ENCODE measurements at places on chromosomes 11 and 22.
A peak's percentile ranks its signal among the peaks of the same experiment; 100 is the strongest.

DNA sequence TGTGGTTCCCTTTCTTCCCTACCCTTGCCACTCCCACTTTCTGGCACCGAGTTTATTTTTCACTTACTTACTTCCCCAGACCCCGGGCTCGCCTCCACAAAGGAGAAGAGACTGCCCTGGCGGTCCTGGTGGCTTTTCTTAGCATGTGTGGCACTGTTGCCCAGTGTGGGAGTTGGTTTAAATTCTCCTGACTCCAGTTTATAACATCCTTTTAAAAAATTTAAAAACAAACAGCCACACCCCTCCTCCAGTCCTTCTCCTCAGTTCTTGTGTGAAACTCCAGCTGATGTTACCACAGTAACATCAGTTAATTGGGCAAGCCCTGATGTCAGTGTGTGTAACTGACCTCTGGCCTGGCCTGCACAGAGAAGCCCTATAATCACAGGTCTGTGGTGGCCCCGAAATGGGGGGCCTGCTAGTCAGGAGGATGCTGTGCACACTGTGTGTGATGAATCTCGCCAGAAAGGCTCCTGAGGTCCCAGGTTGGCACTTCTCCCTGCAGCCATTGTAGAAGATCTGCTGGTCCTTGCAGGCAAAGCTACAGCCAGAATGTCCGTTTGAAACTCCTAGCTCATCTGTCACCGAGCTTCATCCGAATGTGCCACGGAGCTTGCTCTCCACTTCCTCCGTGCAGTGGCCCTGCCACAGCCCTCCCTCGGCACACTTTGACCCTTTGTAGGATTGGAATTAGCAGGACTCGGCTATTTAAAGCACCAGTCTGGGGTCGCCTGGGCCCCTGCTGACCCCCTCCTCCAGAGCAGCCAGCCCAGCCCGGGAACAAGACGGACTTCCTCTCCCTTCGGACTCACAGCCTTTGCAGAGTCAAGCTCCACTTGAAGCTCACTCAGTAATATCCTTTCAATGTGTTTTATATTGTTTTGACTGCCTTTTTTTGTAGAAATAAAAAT is 7.6 kb downstream of the YDJC start:
- no peak for DNase-seq

- no peak for DNase-seq
These were observed 276.6 kb upstream of the CADM1 start for GRCh38 chr11:115780646-115781362.

DNA sequence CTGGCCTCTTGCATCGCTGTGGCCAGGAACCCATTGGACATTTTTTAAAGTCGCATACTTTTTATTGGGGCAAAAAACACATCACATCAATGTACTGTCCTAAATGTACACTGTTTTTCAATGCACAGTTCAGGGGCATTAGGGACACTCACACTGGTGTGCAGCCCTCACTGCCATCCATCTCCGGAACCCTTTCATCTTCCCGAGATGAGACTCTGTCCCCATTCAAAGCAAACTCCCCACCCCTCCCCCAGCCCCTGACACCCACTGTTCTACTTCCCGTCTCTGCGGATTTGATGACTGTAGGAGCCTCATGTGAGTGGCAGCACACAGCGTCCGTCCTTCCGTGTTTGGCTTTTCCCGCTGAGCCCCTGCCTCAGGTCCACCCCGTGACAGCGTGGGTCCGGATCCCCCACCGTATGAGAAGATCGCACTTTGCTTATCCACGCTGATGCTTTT is 41.8 kb upstream of the TH start:
- DNase-seq = no peak

- DNase-seq = no peak
These were observed 42.7 kb upstream of the MN1 start for GRCh38 chr22:27844256-27844655.

- DNase-seq = no peak
These were observed 115.3 kb downstream of the PKNOX2 start for GRCh38 chr11:125279676-125280418.

GRCh38 chr11:28529540-28530410 is 421.6 kb downstream of the METTL15 start:
- DNase-seq = no peak

DNA sequence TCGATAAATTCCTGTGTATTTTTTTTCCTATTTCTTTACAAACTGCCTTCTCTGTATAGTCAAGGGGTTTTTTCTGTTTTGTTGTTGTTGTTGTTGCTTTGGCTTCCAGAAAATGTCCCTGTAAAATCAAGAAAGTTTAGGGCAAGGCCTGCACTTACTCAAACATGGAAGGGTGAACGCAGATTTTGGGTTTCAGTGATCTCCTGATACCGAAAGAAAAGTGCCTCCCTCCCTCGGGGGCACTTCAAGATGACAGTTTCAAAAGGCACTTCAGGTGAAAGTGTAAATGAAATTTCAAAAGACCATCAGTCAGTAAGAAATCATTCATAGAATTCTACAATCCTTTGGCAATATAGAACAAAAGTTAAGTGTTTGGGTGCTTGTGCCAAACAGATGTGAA is 43.4 kb upstream of the TMPRSS4 start:
- DNase-seq = no peak

GRCh38 chr11:71999362-71999761 is 653 bp downstream of the IL18BP start:
- no peak for DNase-seq

DNA sequence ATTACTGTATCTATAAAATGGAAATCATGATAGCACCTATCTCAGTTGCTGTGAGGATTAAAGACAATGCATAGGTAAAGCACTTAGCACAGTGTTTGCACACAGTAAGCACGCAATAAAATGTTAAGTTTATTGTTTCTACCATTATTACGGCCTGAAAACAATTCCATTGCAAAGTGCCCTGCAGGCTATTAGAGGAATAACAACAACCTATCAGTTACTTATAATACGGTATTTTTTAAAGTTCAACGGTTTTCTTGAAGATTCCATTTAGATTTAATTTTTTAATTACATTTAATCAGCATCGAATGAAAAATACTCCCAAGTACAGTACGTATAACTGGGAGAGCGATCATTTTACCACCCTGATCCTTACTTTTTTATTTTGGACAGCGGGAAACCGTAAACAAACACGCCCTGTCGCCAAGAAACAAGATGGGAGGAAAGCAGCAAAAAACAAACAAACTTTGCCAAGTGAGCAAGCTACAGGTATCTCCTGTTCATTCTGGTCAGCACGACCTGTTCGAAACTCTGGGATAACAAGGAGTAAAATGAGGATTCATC is 893 bp downstream of the SLC36A4 start:
- no peak for DNase-seq

DNA sequence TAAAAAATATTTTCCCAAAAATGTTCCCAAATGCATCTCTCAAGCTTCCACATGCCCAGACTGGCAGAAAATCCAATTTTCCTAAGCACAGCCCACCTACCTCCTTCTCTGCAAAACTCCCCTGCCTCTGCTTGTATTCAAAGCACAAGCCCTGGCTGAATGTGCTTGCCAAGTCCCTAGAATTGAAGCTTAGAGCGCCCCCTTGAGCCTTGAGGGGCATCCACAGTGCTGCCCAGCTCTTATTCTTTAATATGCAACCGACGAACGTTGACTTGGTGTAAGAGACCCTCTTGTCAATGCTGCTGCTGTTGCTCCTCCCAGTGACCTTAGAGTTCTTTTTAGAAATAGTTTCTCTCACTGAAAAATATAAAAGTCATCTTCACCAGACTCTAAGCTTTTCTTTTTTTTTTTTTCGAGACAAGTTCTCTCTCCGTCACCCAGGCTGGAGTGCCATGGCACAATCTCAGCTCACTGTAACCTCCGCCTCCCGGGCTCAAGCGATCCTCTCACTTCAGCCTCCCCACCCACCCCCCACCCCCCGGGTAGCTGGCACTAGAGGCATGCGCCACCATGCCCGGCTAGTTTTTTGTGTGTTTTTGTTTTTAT is 63.5 kb upstream of the CAPRIN1 start:
- peak; percentile 65 for DNase-seq

DNA sequence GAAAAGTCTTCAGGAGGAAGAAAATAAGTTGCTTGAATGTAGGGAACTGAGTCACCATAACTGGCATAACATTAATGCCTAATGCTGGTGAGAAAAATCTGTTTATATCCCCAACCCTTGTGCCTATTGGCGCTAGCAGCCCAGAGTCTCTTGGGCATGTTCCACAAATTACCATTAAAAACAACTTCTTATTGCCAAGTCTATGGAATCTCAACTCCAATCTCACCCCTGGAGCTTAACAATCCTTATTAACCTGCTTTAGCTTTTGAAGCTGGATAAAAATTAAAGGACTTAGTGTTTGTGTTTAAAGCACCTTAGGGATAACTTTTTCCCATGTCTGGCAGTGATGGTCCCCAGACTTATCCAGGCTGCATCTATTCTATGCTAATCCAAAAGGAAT is 143.0 kb downstream of the APIP start:
- DNase-seq = no peak

GRCh38 chr11:128462922-128463321 is 124.4 kb downstream of the ETS1 start:
- DNase-seq = no peak

GRCh38 chr11:129300099-129300498 is 75.5 kb upstream of the BARX2 start:
- no peak for DNase-seq

DNA sequence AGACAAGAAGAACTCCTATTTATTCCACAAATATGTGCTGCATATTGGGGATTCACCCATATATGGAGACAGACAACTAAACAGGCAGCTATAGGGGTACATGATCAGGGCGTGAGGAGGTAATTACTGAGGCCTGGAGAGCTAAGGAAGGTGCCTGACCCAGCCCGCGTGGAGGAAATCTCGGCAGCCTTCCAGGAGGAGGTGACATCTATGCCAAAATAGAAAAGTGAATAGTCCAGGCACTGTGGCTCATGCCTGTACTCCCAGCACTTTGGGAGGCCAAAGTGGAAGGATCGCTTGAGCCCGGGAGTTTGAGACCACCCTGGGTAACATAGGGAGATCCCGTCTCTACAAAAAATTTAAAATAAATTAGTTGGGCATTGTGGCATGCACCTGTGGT is 13.6 kb downstream of the NIPSNAP1 start:
- DNase-seq = no peak

GRCh38 chr22:32218470-32218869 is 13.6 kb upstream of the RFPL2 start:
- DNase-seq = no peak
